ENCODE measurements at places on chromosomes 16 and 17. TPM values are rescaled to one million over a fixed set of nuclear protein-coding genes. Genes with fewer than 3 reads are reported as not detected.

ZSCAN10 gene
- total RNA-seq: 0.22 TPM

ADAD2 gene
- total RNA-seq: not detected

YBX2 gene
- 0.24 TPM for total RNA-seq

GRCh38 chr17:290121-290521, 62.5 kb downstream of the RPH3AL start:
- H3K27ac ChIP-seq: no peak overlapping the region
- peaks cover 12% of the 10 kb centered on the region for H3K27me3 ChIP-seq
- H3K4me3 ChIP-seq: no peak overlapping the region
- no peaks in the 10 kb centered on the region for H3K36me3 ChIP-seq
- H3K4me1 ChIP-seq: no peaks in the 10 kb centered on the region

- no peak overlapping the region for H3K27ac ChIP-seq
- DNase-seq: no peak
- H3K4me3 ChIP-seq: no peak overlapping the region
- H3K27me3 ChIP-seq: no peaks in the 10 kb centered on the region
- H3K36me3 ChIP-seq: no peaks in the 10 kb centered on the region
These were observed 257.5 kb downstream of the SEC14L1 start for GRCh38 chr17:77398274-77398673.

DNA sequence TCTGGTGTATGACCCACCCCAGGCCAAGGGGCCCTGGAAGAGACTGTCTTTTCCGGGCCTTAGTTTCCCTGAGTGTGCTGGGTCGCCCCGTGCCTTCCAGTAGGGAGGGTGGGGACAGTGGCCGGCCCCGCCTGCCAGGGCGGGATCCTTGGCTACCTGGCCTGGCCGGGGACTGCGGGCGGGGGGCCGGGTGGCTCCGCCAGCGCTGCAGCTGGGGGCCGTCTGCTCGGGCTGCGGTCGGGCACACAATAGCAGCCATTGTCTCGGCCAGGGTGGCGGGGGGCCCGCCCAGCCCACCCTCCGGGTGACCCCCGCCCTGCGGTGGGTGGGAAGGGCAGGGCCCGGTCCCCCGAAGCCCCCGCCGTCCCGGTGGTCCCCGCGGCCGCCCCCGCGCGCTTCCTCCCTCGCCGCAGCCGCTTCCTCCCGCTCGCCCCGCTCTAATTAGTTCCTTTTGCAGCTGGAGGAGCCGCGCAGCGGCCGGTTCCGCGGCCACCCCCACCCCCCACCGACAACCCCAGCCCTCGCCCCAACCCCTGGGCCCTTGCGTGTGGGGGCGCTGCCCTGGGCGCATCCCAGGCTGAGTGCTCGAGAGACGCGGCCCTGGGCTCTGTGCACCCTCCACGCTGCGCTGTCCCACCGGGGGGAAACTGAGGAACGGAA, 11.6 kb downstream of the GLIS2 start:
- peak overlapping the region; percentile 50 for H3K4me3 ChIP-seq
- no peak for DNase-seq
- H3K4me1 ChIP-seq: peaks cover 25% of the 10 kb centered on the region
- no peaks in the 10 kb centered on the region for H3K27me3 ChIP-seq
- H3K36me3 ChIP-seq: no peaks in the 10 kb centered on the region

DNA sequence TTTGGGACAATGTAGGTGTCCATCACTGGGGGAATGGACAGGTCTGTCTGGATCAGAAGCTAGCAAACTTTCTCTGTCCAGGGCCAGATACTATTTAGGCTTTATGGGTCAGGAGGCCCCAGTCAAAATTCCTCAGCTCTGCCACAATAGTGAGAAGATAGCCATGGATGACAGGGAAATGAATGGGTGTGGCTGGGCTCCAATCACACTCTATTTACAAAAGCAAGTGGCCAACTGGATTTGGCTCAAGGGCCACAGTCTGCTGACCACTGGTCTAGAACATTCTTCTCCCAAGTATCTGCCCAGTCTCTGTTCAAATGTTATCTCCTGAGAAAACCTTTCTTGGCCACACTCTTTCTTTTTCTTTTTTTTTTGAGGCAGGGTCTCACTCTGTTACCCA, 339.9 kb downstream of the SOX9 start:
- H3K4me1 ChIP-seq: peaks cover 26% of the 10 kb centered on the region
- DNase-seq: peak; percentile 70
- no peak overlapping the region for H3K4me3 ChIP-seq
- H3K27me3 ChIP-seq: no peaks in the 10 kb centered on the region
- no peaks in the 10 kb centered on the region for H3K36me3 ChIP-seq
